ENCODE measurements at places on chromosomes 1 and 21.

DNA sequence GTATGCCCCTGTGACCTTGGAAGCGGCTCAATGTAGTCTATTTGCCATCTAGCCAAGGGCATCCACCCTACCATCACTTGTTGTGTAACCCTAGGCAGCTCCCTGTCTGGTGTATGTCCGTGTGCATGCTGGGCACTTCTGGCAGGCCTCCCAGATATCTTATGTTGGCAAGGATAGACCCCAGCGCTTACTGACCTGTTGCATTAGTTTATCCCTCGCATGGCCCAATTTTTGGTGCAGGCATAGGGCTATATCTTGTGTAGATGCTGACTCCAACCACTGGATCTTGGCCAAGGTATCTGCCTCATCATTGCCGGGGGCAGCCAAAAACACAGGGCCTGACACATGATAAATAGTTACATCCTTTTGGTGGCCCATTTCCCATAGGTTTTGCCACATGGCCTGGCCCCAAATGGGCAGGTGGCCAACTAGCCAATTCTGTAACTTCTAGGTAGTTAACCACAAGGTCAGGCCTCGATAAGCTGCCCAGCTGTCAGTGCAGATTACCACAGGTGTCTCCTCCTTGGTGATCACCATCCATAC, 14.0 kb upstream of the TBX19 start:
- DNase-seq, result no peak

DNA sequence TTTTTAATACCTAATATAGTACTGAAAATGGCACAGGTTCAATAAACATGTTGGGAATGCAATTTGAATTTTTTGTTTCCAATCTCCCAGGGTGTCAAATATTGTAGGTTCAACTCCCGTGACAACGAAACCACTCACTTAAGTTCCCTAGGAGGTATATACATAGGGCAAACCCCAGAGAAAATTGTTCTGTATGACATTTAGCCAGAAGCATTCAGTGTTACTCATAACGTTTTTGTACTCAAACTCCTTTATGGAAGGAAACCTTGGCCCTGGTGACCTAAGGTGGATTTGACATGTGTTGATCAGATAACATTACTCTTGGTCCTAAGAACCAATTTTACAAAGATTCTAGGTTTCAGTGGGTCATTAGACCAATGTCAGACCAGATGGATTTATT, 110.6 kb downstream of the USP25 start:
- no peak for DNase-seq

- no peak for DNase-seq
These were observed 29.5 kb upstream of the HNRNPU start for GRCh38 chr1:244893836-244894235.

- DNase-seq, result no peak
These were observed 11.8 kb upstream of the USP1 start for GRCh38 chr1:62425041-62425440.

- no peak for DNase-seq
These were observed 235.3 kb upstream of the C1orf105 start for GRCh38 chr1:172185211-172185610.

DNA sequence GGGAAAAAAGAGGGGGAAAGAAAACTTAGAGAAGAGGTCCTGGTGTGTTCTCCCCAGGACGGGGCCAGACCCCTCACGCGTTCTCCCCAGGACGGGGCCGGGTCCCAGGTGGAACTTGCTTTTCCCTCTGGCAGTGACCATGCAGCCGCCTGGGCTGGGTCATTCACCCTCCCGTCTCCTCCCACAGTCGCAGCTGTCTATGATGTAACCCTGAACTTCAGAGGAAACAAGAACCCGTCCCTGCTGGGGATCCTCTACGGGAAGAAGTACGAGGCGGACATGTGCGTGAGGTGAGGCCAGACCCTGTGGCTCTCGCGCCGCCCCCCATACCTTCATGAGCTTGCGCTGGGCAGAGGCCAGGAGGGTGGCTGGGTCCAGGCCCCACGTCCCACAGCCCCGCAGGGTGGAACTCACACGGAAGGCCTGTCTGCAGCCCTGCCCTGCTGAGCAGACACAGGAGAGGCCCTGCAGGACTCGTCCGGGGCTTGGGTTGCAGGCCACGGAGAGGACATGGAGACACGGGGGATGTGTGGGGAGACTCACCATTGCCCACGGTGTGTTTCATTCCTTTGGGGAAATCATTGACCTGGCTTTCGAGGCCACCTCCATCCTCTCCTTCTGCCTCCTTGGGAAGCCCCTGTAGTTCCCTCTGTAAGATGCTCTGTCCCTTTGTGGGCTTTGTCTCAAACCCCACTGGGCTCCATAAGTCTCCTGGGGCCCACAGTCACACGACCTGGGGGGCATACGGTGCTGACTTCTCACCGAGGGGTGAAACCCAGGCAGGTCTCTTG, 40.7 kb upstream of the TRAPPC10 start:
- DNase-seq, result no peak

- no peak for DNase-seq
These were observed 10.5 kb upstream of the TTC4 start for GRCh38 chr1:54705153-54705552.
